ENCODE measurements at places on chromosomes 5 and 9.

DNA sequence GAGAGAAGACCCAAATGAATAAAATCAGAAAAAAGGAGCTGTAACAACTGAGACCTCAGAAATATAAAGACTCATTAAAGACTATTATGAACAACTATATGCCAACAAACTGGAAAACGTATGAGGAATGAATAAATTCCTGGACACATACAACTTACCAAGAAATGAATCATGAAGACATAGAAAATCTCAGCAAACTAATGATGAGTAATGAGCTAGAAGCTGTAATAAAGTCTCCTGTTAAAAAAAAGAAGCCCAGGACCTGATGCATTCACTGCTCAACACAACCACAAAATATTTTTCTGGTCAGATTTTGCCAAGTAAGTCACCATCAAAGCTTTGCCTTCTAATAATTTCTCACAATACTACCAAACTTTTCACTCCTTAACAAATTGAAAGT is 666.7 kb downstream of the LRRC70 start:
- no peak for DNase-seq

DNA sequence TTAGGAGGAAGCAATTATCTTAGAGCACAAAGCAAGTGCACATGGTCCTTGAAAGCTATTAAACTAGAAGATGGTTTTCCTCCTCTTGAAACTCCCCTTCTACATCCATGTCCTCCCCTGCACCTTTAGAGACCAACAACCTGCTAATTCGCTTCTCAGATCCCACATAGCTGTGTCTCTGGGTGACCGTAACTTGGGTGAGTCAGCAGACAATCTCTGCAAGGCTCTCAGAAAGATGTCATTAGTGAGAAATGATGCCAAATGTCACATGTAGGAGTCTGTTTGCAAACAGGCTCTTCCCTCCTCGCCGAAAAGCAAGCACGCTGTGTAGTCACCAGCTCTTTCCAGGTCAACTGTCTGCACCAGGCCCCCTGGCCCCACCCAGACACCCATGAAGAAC is 291.8 kb downstream of the SLIT3 start:
- no peak for DNase-seq

DNA sequence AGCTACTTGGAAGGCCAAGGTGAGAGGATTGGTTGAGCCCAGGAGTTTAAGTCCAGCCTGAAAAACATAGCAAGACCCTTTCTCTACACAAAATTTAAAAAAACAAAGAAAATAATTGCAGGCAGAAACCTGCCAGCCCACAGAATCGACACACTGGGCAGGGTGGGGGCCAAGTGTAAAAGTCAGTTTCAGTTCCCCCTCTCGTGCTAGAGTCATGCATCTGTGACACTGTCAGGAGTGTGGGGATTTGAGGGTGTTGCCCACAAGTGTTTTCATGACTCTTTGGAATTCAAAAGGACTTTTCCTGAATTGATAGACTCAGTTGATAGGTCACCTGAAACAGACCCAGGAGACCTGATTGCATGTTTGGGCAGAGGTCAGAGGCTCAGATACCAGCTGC is 47.6 kb downstream of the PRRC2B start:
- no peak for DNase-seq

- DNase-seq, result no peak
Measured at GRCh38 chr9:116368680-116369079, 215.1 kb downstream of the PAPPA start.

- DNase-seq, result no peak
Measured at GRCh38 chr5:74255692-74256392, 384.7 kb downstream of the ENC1 start.
